Glutamatergic neuron (in vitro differentiated cells): ENCODE measurements at places on chromosomes 2 and 18. TPM values are rescaled to one million over a fixed set of nuclear protein-coding genes. Genes with fewer than 3 reads are reported as not detected.

AGFG1 gene
- 108 TPM for total RNA-seq

LIMS1 gene
- total RNA-seq = 18.5 TPM

UGT1A3 gene
- total RNA-seq = not detected

TRABD2A gene
- not detected for total RNA-seq

CHRND gene
- total RNA-seq = 2.2 TPM

ZDBF2 gene
- total RNA-seq = 47.5 TPM

LNPK gene
- total RNA-seq = 78.2 TPM

ATP6V1C2 gene
- not detected for total RNA-seq

CRYGD gene
- total RNA-seq = 0.76 TPM

DQX1 gene
- 0.91 TPM for total RNA-seq

CYP27A1 gene
- 0.98 TPM for total RNA-seq

KCNS3 gene
- 5.5 TPM for total RNA-seq

- H3K27me3 ChIP-seq = peaks cover 3% of the 10 kb centered on the region
- H3K4me3 ChIP-seq = no peak overlapping the region
- DNase-seq = no peak
- no peaks in the 10 kb centered on the region for H3K36me3 ChIP-seq
- no peak overlapping the region for H3K27ac ChIP-seq
- H3K4me1 ChIP-seq = peaks cover 15% of the 10 kb centered on the region
These were observed 8.0 kb downstream of the TMBIM1 start for GRCh38 chr2:218284106-218284811.

DNA sequence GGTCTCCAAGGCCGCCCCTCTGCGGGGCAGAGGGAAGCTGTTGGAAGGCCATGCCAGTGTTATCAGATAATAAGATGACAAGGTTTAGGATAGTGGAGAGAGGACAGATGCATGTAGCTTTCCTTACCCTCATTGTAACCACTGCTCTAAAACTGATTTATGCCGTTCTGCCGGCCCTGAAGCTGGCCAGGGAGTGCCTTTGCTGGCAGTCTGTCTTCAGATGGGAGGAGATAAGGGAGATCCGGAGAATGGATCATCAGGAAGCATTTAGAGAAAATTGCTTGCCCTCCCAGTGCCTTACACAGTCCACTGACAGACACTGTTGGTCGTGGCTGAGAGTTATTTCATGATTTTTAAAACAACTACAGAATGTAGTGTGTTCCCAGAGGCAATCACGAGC, 35.4 kb upstream of the MYO3B start:
- H3K4me1 ChIP-seq = peaks cover 8% of the 10 kb centered on the region
- H3K27me3 ChIP-seq = peaks cover 3% of the 10 kb centered on the region

GRCh38 chr18:50757358-50757757, 62.5 kb downstream of the MRO start:
- no peak for DNase-seq
- H3K27me3 ChIP-seq = peaks cover 2% of the 10 kb centered on the region
- no peak overlapping the region for H3K27ac ChIP-seq
- H3K4me1 ChIP-seq = no peaks in the 10 kb centered on the region
- H3K4me3 ChIP-seq = no peak overlapping the region

GRCh38 chr2:11744631-11745394, 1.6 kb upstream of the LPIN1 start:
- H3K27ac ChIP-seq = peak overlapping the region; percentile 84
- no peaks in the 10 kb centered on the region for H3K36me3 ChIP-seq
- H3K4me3 ChIP-seq = peak overlapping the region; percentile 64
- peaks cover 20% of the 10 kb centered on the region for H3K27me3 ChIP-seq
- peak; percentile 43 for DNase-seq

- H3K27me3 ChIP-seq = no peaks in the 10 kb centered on the region
- no peak for DNase-seq
- H3K27ac ChIP-seq = no peak overlapping the region
These were observed 147.0 kb downstream of the GCA start for GRCh38 chr2:162490761-162491470.

- peak overlapping the region; percentile 78 for H3K27ac ChIP-seq
- H3K4me3 ChIP-seq = peak overlapping the region; percentile 38
- H3K4me1 ChIP-seq = peaks cover 37% of the 10 kb centered on the region
- H3K27me3 ChIP-seq = peaks cover 2% of the 10 kb centered on the region
- H3K36me3 ChIP-seq = peaks cover 5% of the 10 kb centered on the region
- no peak for DNase-seq
These were observed 159.3 kb downstream of the GLI2 start for GRCh38 chr2:120894966-120895365.

DNA sequence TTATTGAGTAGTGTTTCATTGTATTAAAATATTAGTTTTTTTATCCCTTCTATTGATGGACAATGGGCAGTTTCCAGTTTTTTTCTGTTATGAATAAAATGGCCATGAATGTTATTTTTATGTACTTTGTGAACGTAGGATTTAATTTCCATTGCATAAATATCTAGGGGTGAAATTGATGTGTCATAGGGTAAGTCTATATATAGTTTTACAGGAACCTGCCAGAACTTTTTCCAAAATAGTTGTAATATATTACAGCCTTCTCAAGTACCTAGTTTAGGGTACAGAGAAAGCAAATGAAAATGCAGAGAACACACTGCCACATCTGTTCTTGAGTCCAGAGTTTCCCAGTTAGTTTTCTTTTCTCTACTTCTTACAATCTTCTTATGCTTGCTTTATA, 378.6 kb downstream of the MEIS1 start:
- no peaks in the 10 kb centered on the region for H3K27me3 ChIP-seq
- no peak for DNase-seq
- H3K36me3 ChIP-seq = no peaks in the 10 kb centered on the region
- no peaks in the 10 kb centered on the region for H3K4me1 ChIP-seq

GRCh38 chr2:70789304-70790135, 923 bp downstream of the FIGLA start:
- peaks cover 20% of the 10 kb centered on the region for H3K27me3 ChIP-seq
- H3K27ac ChIP-seq = no peak overlapping the region
- H3K4me1 ChIP-seq = peaks cover 12% of the 10 kb centered on the region
- DNase-seq = peak; percentile 79
- H3K36me3 ChIP-seq = no peaks in the 10 kb centered on the region
- peak overlapping the region; percentile 87 for H3K4me3 ChIP-seq

DNA sequence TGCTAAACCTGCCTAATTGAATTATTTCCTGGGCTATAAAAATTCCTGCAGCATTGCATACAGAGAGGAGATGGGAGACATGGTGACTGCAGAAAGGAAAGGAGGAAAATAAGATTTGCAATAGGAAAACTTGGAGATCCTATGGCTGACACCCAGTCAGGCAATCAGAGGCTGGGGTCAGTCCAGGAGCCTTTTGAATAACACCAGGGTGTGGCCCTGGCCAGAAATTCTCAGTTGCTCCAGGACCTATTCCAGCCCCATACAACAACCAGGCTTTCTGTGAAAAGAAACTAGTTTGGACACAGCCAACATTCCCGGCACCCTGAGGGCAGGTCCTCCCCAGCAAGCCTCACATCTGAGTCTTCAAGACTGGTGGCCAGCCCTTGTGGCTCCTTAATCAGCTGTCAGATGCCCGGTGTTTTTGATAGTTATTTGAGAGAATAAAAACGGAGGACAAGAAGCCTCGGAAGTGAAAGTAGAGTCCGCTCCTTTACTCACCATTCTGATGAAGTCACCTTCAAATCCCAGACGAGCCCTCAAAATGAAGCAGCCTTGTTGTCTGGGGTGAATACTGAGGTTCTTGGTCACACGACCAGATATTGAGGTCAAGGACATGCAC, 31.1 kb upstream of the GMCL1 start:
- no peak overlapping the region for H3K4me3 ChIP-seq
- H3K4me1 ChIP-seq = peaks cover 4% of the 10 kb centered on the region
- no peak overlapping the region for H3K27ac ChIP-seq
- no peaks in the 10 kb centered on the region for H3K36me3 ChIP-seq
- H3K27me3 ChIP-seq = peaks cover 1% of the 10 kb centered on the region
- DNase-seq = no peak

- no peaks in the 10 kb centered on the region for H3K36me3 ChIP-seq
- no peak overlapping the region for H3K27ac ChIP-seq
- H3K4me1 ChIP-seq = peaks cover 2% of the 10 kb centered on the region
- H3K27me3 ChIP-seq = peaks cover 3% of the 10 kb centered on the region
- peak; percentile 42 for DNase-seq
These were observed 186.6 kb downstream of the MTX2 start for GRCh38 chr2:176455816-176456291.

DNA sequence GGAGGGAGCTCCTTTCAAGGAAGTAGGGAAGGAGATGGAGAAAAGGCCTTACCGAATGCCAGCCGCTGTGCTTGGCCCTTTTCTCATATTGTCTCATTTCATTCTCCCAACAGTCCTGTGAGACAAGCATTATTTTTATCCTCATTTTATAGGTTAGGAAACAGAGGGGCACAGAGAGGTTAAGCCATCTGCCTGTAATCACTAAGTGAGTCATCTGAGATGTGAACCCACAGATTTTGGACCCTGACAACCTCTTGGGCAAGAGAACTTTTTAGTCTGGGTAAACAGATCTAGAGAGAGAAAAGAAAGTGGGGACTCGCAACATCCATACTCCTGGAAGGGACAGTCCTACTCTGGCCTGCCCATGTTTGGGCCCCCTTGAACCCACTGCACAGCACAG, 91.7 kb upstream of the LCLAT1 start:
- H3K27me3 ChIP-seq = peaks cover 7% of the 10 kb centered on the region
- no peak for DNase-seq
- H3K4me3 ChIP-seq = no peak overlapping the region
- H3K36me3 ChIP-seq = no peaks in the 10 kb centered on the region
- peaks cover 22% of the 10 kb centered on the region for H3K4me1 ChIP-seq

DNA sequence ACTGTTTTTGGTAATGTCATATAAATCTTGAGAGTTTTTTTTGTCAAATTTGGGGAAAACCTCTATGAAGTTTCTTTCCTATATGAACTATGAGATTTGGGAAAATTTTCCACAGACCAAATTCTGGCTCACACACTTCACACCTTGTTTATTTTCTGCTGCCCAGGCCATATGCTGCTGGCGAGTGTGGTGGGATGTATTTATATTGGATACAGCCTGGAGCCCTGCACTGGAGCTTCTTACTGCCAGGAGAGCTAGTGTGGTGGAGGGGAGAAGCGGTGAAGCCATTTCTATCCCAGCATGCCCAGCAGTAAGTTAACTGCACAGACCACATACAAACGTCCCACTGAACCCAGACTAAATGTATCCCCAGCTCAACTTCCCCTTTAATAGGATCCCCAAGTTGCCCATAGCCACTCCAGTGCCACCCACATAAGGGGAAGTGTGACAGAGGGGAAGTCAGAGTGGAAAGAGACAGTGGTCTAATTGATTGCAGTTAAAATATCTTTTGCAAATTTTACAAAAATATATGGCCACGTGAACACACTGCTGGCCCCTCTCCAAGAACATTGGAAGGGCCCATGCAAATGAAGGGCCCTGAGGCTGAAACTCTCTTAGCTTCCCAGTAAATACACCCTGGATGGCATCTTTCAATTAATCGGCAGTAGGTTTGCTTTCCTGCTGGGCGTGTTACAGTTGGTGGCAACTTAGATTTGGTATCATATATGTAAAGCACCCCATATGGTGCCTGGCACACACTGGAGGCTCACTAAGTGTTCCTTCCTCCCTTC, 146.6 kb upstream of the ITGA6 start:
- H3K4me1 ChIP-seq = peaks cover 2% of the 10 kb centered on the region
- no peak overlapping the region for H3K4me3 ChIP-seq
- H3K27me3 ChIP-seq = no peaks in the 10 kb centered on the region
- peaks cover 4% of the 10 kb centered on the region for H3K36me3 ChIP-seq
- DNase-seq = no peak

DNA sequence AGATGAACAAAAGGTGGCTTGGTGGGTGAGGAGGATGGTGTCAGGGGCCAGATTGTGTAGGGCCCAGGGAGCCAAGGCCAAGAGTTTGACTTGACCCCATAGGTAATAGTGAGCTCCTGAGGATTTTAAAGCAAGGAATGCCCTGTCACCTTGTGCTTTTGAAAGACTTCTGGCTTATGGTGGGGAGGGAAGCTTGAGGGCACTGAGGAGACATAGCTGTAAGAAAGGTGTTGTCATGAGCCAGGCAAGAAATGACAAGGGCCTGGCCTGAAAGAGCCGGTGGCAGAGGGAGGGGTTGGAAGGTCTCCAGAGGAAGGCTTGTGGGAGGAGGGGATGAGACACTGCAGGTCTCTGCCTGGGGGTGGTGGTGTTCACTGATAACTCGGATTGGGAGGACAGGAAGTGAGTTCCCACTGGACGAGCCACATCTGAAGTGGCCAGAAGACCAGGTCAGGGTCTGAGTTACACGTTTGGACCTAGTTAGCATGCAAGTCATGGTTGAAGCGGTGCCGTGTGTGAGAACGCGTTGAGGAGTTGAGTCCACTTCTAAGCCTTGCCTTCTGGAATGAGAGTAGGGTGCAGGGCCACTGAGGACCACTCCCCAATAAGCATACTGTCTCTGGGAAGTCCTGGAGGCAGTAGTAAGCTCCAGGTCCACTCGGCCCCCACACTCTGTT, 64.3 kb downstream of the TET3 start:
- DNase-seq = no peak
- peaks cover 47% of the 10 kb centered on the region for H3K4me1 ChIP-seq
- H3K27me3 ChIP-seq = peaks cover 13% of the 10 kb centered on the region

- peak overlapping the region; percentile 0 for H3K27ac ChIP-seq
- DNase-seq = no peak
- no peaks in the 10 kb centered on the region for H3K36me3 ChIP-seq
These were observed 139.4 kb downstream of the WDSUB1 start for GRCh38 chr2:159146996-159147666.

DNA sequence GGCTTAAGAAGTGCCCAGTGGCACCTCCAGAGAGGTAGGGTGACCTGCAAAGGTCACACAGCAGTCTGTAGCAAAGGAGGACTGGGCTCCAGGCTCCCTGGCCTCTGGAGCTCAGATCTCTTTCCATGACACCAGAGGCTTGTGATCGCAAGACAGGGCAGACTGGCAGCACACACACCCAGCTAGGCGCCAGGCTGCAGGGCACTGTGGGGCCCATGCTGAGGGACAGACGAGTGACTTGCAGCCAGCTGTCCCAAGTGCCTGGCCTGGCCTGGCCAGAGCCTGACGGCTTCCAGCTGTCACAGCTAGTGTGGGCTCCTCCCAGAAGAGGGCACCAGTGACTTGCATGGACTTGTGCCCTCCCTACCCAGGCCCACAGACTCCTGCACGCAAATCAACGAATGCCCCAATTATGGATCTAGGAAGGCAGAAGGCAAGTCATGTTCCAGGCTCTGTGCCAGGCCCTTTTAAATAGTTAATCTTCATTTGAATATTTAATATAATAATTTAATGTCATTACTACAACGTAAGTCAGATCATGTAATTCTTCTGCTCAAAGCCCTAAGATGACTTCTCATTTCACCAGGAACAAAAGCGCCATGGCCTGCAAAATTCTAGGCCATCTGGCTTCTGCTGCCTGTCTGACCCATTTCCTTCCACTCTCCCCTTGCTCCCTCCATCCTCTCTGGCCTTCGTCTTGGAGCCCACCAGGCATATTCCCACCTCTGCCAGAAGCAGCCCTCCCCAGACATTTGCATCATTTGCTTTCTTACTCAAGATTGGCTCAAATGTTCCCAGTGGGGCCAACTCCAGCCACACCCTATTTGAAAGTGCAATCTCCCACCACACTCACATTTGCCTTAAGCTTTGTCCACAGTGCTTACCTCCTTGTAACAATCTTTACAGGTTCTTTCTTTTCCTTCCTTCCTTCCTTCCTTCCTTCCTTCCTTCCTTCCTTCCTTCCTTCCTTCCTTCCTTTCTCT, 3.7 kb upstream of the SPEG start:
- DNase-seq = no peak
- no peak overlapping the region for H3K4me3 ChIP-seq
- no peaks in the 10 kb centered on the region for H3K36me3 ChIP-seq
- H3K27ac ChIP-seq = no peak overlapping the region
- H3K4me1 ChIP-seq = peaks cover 14% of the 10 kb centered on the region
